ENCODE measurements at places on chromosomes 7 and 10. TPM values are rescaled to one million over a fixed set of nuclear protein-coding genes. Genes with fewer than 3 reads are reported as not detected.

CYP3A7 gene
- not detected for total RNA-seq

PUS7 gene
- total RNA-seq, result 21.0 TPM

CTNNA3 gene
- total RNA-seq, result not detected

ZNF117 gene
- 3.7 TPM for total RNA-seq
